ENCODE measurements at places on chromosomes 5 and 9. TPM values are rescaled to one million over a fixed set of nuclear protein-coding genes. Genes with fewer than 3 reads are reported as not detected.

PCDHA4 gene
- 1.2 TPM for polyA plus RNA-seq

NEK6 gene
- polyA plus RNA-seq = 27.6 TPM

FREM1 gene
- 214 TPM for polyA plus RNA-seq

IL33 gene
- polyA plus RNA-seq = 8.4 TPM

SCGB3A1 gene
- 2.4 TPM for polyA plus RNA-seq

C5orf58 gene
- polyA plus RNA-seq = 0.22 TPM

CACNA1B gene
- 0.26 TPM for polyA plus RNA-seq

SMIM27 gene
- 17.7 TPM for polyA plus RNA-seq

Measured in renal pelvis (tissue), 12 donors.